ENCODE measurements at places on chromosomes 11 and 22. TPM values are rescaled to one million over a fixed set of nuclear protein-coding genes. Genes with fewer than 3 reads are reported as not detected.

Gene ANKK1
- total RNA-seq, result not detected

Gene APOBEC3B
- total RNA-seq, result 5.1 TPM

Gene SLC17A6
- not detected for total RNA-seq

Gene CADM1
- total RNA-seq, result 0.35 TPM

Gene RTCB
- 75.7 TPM for total RNA-seq

Gene OR52I1
- total RNA-seq, result not detected

Gene OR8B12
- not detected for total RNA-seq

Gene SLN
- not detected for total RNA-seq

Gene ART1
- total RNA-seq, result not detected

Gene KCNC1
- not detected for total RNA-seq

Gene OR6A2
- total RNA-seq, result 0.23 TPM

Gene TIGD3
- total RNA-seq, result 0.26 TPM

- DNase-seq, result no peak
These were observed 942.5 kb downstream of the OPCML start for GRCh38 chr11:132589791-132590190.

DNA sequence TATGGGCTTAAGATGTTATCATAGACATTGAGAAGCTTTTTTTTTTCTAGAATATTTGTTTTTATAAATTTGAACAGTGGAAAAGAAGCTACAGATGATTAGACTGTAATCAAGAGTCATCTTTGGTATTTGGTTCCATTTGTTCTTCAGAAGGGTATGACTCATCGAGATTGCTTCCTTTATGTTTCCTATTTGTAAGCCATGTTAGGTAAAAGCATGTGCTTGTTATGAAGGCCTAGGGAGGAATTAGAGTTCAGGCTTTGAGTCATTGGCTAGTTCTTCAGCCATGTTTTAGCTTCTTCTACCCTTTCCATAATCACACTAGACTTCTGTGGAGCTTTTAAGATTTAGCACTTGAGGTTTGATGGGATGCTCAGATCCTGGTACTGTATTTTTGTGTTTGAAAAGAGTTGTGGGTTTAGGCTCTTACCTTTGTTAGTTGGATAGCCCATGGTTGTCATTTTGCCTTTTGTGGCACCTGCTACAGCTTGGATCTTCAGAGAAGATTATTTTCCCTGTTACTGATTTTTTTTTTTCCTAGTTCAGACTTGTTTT lies 44.3 kb downstream of the POLD3 start:
- no peak for DNase-seq

DNA sequence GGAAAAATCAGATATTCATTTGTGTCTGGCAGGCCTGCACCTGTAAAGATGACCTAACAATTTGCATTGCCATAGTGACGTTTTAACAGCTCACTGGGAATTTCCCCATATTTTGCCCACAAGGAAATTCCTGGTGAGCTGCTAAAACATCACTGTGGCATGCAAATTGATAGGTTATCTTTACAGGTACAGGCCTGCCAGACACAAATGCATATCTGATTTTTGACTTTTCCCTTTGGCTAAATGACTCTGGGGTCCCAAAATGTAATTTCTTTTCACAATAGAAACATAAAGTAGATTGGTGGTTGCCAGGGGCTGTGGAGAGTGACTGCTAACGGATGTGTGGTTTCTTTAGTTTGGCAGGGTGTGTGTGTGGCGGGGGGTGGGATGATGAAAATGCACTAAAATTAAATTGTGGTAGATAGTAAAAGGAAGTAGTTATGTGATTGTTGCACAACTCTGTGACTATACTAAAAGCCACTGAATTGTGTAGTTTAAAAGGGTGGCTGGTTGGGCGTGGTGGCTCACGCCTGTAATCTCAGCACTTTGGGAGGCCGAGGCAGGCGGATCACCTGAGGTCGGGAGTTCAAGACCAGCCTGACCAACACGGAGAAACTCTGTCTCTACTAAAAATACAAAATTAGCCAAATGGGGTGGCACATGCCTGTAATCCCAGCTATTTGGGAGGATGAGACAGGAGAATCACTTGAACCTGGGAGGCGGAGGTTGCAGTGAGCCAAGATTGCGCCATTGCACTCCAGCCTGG lies 18.5 kb upstream of the FEZ1 start:
- DNase-seq, result no peak

- no peak for DNase-seq
These were observed 16.1 kb downstream of the LRRC75B start for GRCh38 chr22:24576778-24577177.

- DNase-seq, result no peak
These were observed 206.8 kb upstream of the CADM1 start for GRCh38 chr11:115710980-115711379.

- no peak for DNase-seq
These were observed 63.7 kb downstream of the DSCAML1 start for GRCh38 chr11:117733316-117733715.

DNA sequence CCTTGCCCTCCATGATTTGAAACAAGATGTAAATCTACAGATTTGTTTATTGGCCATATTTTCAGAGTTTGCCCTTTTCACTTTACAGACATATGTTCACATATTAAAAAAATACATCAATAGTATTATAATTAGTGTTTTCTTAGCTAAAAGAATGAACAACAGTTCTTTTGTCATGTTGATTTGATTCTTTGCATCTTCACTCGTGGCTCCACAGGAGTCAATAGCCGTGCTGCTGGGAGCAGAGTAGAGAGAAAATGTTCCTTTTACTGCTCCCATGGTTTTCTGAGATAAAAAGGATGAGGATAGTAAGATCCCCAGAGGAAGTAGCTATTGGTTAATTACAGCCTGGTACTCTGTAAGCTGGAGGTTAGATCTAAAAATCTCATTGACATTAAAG lies 151.2 kb downstream of the PGR start:
- DNase-seq, result no peak

GRCh38 chr11:67270256-67271204 lies 4.3 kb downstream of the GRK2 start:
- no peak for DNase-seq

GRCh38 chr11:74981888-74982287 lies 6.8 kb upstream of the NEU3 start:
- no peak for DNase-seq

GRCh38 chr11:19846654-19847305 lies 134.1 kb downstream of the NAV2 start:
- no peak for DNase-seq

DNA sequence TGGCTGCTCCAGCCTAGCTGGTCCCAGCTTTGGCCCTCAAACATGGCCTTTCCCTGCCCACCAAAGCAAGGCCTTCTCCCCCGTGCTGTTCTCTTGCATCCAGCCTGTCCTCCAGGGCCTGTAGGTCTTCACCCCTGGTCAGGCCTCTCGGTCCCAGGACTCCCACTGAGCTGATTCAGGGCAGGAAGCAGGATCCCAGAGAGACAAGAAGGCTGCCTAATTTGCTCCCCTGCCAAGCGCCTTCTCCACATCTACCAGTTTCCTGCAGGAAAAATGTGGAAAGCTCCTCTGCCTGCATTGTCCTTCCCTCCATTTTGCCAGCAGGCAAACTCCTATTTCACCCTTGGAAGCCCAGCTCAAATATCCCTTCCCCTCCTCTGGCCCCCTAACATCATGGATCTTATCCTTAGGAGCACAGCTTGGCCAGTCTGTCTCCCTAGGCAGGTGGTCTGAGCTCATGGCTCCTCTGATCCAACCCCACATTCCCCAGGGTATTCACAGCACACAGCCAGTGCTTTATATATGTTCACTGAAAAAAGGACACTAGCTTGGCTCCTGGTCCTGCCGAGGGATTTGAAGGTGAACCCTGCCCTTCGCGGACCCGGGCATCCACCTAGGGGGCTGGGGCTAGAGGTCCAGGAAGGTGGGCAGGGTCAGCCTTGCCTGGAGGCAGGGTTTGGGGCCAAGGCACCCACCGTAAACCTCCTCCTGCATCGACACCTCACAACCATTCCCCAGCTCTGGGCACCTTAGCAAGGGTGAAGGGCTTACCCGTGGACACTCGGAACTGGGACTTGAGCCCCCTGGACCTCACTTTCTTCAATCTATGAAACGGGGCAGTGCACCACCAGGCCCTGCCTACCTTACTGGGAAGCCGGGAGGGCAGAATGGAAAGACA lies 968 bp downstream of the RHBDD3 start:
- no peak for DNase-seq

- no peak for DNase-seq
These were observed 796.6 kb downstream of the TBC1D22A start for GRCh38 chr22:47558828-47559700.

GRCh38 chr11:118673361-118674081 lies 5.9 kb downstream of the TREH start:
- DNase-seq, result no peak

DNA sequence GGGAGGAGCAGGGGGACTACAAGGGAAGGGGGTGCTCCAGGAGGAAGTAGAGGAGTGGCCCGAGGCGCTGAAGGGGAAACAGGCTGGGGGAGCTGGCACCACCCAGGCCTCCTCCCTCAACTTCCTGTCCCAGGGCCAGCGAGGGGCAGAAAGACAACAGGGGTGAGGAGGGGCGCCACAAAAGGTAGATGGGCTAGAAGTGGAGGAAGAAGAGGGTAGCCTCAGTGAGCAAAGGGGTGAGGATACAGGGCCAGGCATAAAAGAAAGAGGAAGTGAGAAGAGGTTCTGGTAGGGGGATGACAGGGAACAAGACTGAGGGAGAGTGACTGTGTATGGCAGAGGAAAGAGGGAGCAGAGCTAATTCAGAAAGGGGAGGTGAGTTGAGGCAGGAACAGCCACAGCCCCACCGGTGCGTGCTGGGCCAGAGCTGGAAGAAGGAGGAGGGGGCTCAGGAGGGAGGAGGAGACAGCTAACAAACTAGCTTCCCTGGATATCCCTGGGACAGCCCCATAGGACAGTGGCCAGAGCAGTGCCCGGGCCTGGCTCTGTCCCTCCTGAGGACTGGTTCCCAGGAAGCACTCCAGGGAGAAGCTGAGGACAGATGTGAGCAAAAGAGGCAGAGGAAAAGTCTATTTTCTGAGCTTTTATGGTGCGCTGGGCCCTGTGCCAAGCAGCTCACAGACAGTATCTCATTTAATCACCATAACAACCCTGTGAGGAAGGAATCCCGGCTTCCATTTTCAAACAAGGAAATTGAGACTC lies 8.5 kb downstream of the DCHS1 start:
- DNase-seq, result no peak

DNA sequence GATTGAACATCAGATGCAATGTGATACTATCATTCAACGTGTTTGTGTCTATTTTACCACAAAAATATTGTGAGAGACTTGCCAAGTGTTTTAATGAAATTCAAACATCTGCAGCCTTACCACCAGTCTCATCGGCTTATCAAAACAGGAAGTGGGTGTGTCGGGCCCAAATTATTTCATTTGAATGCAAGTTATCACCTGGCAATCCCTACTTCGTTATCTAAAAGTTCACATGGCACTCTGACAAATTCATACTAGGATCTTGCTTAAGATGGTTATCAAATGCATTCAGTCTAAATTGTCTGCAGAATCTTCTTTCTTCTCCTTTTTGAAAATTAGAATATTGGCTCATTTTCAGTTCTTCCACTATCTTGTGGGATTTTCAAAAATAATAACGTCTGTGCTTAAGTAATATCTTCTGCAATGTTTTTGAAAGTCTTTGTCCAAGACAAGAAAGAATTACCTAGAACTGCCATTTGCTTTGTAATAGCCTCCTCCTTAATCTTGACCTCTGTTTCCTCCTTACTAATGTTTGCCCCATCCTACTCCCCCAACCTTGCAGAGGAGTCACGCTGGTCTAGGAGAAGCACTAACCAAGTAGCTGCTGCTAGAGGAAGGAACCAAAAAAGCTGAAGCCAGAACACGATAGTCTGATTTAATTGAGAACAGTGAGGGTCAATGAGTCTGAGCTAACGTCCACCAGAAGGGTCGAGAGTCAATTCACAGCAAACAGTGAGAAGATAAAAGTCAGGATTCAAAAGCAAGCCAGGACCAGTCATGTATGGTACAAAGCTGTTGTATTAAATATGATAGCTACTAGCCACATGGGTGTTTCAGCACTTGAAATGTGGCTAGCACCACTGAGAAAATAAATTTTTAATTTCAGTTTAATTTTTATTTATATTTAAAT lies 10.2 kb upstream of the BIRC3 start:
- no peak for DNase-seq

- no peak for DNase-seq
These were observed 63.8 kb upstream of the THY1 start for GRCh38 chr11:119486691-119487259.

DNA sequence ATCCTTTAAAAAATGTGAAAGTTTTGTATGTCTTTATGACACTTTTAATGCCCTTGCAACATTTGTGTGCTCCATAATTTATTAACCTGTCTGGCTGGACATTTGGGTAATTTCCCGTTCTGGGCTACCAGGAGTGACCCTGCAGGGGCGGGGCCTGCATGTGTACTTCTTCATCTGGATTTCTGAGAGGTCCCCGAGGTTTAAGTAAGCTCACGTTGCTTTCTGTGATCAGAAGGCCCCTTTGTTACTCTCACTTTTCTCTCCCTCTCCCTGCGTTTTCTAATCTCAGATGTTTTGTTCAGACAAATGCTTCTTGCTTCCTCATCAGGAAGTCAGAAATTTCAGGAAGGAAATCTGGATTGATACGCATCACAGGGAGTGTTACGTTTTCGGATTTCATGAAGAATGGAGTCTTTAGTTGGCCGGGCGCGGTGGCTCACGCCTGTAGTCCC lies 78.9 kb upstream of the CRYBB3 start:
- no peak for DNase-seq

DNA sequence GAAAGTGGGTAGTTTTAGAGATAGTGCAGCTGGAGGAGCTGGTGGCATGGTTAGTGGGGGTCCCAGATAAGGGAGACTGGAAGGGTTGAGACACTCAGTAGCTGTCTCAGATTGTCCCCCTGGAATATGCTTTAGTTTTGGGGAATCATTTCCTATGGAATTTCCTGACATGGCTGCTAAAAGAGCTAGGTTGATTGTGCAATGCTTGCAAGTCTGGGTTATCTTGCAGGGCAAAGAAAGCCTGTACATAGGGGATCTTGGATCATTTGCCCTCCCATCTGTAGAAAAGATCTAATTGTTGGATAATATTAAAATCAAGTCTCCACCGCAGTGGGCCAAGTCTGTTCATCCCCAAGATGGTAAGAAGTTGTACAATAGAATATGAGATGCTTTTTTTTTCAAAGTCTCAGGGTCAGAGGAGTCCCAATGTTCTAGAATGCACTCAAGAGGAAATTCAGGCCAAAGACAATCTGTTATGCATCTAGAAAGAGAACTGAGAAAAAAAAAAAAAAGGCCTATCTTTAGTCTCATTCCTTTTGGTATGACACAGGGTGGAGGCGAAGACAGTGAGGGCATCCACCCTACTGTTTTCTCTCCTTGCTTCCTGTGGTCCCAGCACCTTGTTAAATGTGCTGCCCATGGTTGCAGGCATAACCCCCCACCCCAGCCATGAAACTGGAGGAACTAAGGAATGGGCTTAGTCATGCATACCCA lies 20.2 kb downstream of the MS4A6E start:
- DNase-seq, result no peak

- DNase-seq, result no peak
These were observed 303.6 kb downstream of the SOX6 start for GRCh38 chr11:16052750-16053149.

DNA sequence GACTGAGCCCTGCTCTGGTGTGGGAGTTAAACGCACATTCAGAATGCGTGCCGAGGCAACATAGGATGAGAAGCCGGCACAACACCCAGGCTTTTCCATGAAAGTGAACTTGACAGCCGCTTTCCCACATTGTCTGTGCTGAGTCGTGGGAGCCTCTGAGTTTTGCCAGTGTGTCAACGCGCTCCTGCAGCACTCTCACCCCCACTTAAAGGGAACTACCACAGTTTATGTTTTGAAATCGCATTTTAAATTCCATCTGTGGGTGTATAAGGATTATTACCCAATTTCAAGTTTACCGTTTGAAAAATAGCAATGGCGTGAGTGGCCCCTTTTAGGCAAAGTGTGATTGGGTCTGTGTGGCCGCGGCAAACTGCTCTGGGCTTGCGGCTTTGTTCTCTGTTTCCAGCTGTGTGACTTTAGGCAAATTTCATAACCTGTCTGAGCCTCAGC lies 81.5 kb downstream of the FBLN1 start:
- no peak for DNase-seq

All from NCI-H460 (cell line).